ENCODE measurements at places on chromosomes 7 and 10.

GRCh38 chr7:80885757-80886156 is 33.1 kb downstream of the SEMA3C start:
- no peak for DNase-seq

GRCh38 chr10:103616705-103617601 is 123.4 kb downstream of the NEURL1 start:
- DNase-seq: peak; percentile 80

GRCh38 chr10:44051091-44051490 is 333.8 kb downstream of the CXCL12 start:
- no peak for DNase-seq

DNA sequence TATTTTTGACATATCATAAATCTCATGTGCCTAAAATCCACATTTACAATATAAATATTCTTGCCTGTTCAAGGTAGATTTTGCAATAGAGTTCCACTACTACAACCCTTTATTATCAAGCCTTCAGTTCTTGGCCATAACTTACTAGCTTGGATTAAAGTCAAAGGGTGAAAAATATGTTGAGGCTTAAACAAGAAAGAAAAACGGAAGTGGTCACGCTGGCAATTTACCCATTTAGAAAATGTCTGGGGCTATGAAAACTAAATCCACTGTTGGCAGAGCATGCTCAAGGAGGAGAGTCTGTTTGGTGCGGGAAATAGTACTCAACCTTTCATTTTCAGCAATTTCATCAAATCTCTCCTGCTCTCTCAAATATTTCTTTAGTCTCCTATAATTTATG is 209.8 kb upstream of the RHOBTB1 start:
- DNase-seq: peak; percentile 58

GRCh38 chr7:96921771-96922170 is 83.6 kb upstream of the DLX6 start:
- no peak for DNase-seq

GRCh38 chr7:27605689-27606269 is 56.9 kb downstream of the HIBADH start:
- DNase-seq: peak; percentile 31

DNA sequence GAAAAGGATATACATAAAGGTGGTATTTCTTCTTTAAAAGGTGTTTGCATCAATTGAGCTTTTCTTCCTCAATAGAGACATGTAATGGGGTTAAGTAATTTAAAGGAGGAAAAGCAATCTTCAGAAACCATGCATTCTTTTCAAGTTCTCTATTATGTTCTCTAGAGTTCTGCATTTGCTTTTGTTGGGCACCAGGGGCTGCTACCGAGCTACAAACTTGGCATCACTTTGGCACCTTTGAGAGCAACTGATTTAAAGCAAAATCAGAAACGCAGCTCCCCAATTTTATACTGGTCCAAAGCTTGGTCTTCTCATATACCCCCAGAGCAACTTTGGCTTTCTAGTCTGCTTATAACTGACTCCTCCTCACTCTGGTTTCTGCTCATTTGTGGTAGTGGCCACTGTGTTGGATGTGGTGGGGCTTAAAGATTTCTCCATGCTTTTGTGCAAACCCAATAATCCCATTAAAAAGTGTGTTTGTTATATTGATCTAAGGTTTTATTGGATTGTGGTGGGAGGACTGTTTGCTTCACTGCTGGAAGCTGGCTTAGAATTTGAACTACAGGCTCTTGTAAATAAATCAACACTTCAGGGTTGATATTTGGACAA is 712.1 kb downstream of the PHTF2 start:
- DNase-seq: peak; percentile 63

DNA sequence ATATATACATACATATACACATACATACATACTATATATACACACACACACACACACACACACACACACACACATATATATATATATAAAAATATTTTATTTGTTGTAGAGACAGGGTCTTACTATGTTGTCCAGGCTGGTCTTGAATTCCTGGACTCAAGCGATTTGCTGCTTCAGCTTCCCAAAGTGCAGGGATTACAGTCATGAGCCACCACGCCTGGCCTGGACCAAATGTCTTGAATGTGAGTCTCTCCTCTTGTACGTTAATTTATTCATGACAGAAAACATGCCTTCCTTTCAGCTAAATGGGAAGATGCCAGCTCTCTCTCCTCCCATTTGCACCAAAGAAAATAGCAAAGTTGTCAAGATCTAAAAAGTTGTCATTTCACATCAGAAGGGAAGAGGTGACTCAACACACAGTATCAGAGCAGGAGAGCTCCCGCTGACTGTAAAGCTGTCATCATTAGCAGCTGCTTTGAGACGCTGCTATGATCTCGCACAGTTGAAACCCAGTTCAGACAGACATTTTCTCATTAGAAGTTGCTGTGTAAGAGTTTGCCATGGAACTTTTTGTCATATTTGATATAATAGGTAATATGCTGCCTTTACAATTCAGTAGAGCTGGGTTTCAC is 224.3 kb downstream of the SFMBT2 start:
- peak; percentile 43 for DNase-seq

GRCh38 chr7:135682191-135682590 is 19.9 kb downstream of the STMP1 start:
- DNase-seq: no peak

- DNase-seq: peak; percentile 56
Observed at GRCh38 chr10:110851020-110851612, 20.6 kb upstream of the PDCD4 start.
